T-helper 2 cell (primary cell): ENCODE measurements at places on chromosomes 6 and 20.

GRCh38 chr20:31661625-31662371 is 24.1 kb downstream of the COX4I2 start:
- peak; percentile 74 for DNase-seq

GRCh38 chr20:62795023-62795761 is 1.1 kb upstream of the MRGBP start:
- DNase-seq: peak; percentile 43

DNA sequence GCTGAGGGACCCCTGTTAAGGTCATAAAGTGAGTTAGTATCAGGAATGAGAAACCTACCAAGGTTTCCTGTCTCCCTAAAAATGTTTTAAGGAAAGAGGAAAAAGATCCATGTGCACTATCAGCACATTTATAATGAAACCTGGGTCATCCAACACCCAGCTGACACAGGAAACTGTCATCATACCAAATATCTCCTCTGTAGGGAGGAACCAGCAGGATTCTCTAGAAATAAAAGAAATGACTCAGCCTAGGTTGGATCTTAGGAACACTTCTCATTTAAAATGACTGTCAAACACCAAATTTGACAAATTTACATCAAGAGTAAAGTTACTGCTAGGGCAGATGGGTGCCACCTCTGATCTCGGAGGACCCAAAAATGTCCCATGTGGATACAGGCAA is 21.7 kb downstream of the GFOD1 start:
- no peak for DNase-seq

DNA sequence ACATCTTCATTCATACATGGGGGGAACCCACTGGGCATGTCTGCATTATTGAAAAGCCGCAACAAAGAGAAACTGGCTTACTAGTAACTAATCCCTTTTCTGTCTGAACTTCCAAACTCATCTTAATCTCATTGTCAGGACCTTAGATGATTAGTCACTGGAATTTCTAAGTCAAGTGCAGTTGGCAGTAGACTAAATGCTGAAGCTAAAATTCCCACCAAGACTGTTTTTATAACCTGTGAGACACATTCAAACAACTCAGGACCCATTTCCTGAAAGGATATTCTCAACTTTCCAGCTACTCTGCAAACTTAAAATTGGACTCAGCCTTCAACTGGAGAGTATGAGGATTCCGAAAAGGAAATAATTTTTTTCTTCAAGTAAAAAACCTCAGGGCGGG is 94.8 kb upstream of the SCAF8 start:
- DNase-seq: no peak

DNA sequence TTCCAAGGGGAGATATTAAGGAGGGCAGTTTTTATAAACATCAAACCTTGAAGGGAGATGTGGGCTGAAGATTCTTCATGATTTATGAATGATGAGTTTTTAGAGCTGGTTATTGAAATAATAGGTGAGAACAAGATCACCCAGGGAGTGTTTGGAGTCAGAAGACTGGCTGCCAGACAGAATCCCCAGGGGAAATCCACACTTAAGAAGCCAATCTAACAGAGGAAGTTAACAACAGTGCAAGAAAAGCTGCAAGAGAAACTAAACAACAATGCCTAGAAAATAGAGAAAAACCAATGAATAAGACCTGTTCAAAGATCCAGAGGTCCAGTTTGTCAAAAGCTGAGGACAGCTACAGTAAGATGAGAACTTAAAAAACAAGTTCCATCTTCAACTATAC is 167.9 kb upstream of the MAN1A1 start:
- DNase-seq: no peak

- DNase-seq: no peak
Measured at GRCh38 chr20:757506-757905, 10.8 kb downstream of the SLC52A3 start.

DNA sequence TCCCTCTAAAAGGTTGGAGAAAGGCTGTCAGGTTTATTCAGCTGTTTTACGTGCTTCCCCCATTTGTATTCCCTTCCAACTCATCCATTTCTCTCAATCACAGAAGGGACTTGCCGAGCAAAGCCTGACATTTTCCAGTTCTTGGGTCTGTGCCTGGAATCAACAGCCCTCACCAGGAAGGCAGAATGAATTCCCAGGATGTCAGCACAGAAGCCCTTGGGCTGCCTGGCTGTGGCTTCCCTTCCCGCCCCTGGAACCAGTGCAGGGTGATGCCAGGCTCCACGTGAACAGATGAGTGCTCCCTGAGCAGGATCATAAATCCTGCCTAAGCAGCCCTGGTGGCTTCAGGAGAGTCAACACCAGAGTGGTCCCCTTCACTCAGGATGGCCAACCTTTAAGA is 86.1 kb upstream of the CD83 start:
- no peak for DNase-seq

- DNase-seq: no peak
Measured at GRCh38 chr20:3781153-3781910, at the start of gene SPEF1. SPEF1 (minus strand) TSS chr20:3781448; CDS start chr20:3781287, 161 bp downstream.

- no peak for DNase-seq
Measured at GRCh38 chr20:35939264-35939663, 15.0 kb downstream of the SCAND1 start.

- peak; percentile 27 for DNase-seq
Measured at GRCh38 chr6:28982476-28983266, 22.4 kb downstream of the ZNF311 start.
